ENCODE measurements at places on chromosomes 12 and 14.

DNA sequence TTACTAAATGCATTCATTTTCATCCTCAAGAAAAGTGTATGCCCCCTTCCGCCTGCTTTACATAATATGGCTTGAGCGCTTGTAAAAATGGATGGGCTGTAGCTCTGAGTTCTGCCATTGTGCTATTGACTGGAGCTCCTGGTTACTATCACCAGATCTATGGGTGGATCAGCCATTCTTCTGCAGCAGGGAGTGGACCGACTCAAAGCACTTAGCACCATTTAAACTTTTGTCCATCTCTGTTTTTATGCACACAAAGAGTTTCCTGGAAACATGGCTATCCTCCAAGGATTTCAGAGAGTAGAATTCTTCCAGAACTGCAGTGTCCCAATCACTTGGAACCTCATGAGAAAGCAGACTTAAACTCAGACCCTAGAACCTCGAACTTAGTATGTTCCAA lies 4.5 kb upstream of the NUMB start:
- no peak for DNase-seq

- no peak for DNase-seq
These were observed 2.6 kb upstream of the WNT10B start for GRCh38 chr12:48973941-48974673.

GRCh38 chr14:92582706-92583452 lies 69.3 kb downstream of the RIN3 start:
- DNase-seq = no peak

DNA sequence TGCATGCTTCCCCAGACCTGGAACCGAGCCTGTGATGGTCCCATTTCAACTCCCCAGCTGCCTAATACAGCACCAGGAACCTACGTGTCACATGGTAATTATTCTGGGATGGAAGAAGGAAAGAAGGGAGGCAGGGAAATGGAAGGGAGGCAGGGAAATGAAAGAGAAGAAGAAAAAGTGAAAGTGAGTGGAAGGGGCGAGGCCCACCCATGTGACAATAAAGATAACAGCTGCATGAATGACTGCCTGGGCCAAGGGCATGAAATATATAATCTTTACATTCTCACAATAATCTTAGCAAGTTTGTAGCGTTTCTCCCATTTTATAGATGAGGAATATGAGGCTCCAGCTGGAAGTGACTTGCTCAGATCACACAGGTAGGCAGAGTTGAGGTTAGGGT lies 245.0 kb upstream of the PWP1 start:
- no peak for DNase-seq

GRCh38 chr12:87254381-87255030 lies 774.7 kb downstream of the C12orf50 start:
- no peak for DNase-seq

DNA sequence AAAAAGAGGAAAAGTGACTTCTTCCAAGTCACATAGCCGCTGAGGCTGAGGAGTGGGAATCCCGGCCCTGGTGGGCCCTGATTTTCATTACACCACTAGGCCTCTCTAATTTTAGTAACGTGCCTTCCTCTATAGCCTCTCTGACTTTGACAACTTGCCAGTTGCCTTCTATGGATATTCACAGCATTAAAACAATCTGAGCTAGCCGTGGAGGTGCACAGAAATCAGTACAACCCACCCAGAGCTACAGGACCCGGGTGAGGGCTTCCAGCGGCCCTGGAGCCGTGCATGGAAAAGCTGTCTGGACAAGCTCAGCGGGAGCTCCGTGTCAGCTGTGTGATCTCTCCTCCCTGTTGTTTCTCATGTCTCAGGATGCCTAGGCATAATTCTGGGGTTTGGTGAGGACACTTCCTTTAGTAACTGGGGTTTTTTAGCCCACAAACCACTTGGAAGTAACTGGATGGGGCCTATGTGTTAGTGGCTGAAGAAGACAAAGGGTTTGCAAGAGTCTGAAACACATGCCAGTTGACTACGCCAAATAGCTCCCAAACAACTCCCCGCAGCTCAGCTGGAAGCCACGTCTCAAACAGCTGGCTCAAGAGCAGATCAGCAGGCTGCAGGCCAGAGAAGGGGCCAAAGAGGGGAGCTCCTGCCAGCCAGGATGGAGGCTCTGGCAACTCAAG lies 53.0 kb downstream of the SSH1 start:
- DNase-seq = no peak

DNA sequence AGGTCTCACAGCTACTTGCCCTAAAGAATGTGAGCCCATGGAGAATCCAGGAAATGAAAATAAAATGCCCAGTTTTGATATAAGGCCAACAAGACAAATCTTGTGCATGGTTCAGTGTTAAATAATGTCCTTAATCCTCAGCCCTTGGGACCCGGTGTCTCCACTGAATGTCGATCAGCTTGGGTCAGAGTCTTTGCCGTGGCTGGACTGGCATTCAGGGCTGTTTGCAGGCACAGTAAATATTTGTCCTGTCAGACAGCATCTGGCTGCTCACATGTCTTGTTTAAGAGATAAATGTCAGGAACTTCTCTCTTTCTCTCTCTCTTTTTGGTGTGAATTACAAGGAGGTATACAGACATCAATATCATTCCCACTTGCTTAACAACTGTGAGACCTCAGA lies 452.5 kb downstream of the FUT8 start:
- no peak for DNase-seq

GRCh38 chr14:26730929-26731618 lies 133.2 kb upstream of the NOVA1 start:
- no peak for DNase-seq

GRCh38 chr12:16238661-16239060 lies 38.8 kb downstream of the SLC15A5 start:
- DNase-seq = no peak

DNA sequence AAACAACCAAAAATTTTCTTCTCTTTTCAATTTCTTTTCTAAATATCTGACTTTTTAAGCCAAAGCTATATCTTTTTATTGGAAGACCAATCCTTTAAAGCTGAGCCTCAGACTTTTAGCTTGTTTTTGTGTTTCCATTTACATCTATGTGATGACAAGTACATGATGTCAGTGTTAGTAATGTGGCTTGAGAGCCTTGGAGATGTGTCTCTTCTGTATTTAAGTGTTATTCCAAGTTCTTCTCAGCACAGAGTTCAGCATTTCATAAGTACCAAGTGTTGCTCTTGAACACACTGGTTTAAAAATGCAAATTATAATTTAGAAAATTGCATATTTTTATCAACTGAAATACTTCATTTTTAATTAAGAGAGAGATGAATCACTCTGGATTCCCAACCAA lies 948.9 kb upstream of the FLRT2 start:
- no peak for DNase-seq

DNA sequence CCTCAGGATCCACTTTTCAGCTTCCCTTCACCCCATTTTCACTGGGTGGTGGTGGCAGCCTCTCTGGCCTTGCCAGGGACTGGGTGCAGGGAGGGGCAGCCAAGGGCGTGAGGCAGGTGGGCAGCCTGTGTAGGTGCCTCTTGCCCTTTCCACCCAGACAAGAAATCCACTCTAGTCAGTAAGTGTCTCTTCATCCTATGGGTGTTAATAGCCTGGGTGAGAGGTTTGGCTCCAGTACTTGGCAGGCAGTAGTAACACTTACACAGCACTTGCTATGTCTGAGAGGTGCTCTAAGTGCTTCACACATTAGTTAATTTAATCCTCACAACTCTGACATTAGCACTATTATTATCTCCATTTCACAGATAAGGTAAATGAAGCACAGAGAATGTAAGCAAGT lies 171.9 kb downstream of the EMP1 start:
- no peak for DNase-seq

- no peak for DNase-seq
These were observed 52.0 kb upstream of the CRY1 start for GRCh38 chr12:107145397-107145796.

GRCh38 chr12:114096461-114096860 lies 130.3 kb upstream of the RBM19 start:
- no peak for DNase-seq

GRCh38 chr14:68943107-68943506 lies 36.0 kb downstream of the ACTN1 start:
- DNase-seq = no peak

- DNase-seq = no peak
These were observed 78.9 kb upstream of the GZMB start for GRCh38 chr14:24712909-24713308.

DNA sequence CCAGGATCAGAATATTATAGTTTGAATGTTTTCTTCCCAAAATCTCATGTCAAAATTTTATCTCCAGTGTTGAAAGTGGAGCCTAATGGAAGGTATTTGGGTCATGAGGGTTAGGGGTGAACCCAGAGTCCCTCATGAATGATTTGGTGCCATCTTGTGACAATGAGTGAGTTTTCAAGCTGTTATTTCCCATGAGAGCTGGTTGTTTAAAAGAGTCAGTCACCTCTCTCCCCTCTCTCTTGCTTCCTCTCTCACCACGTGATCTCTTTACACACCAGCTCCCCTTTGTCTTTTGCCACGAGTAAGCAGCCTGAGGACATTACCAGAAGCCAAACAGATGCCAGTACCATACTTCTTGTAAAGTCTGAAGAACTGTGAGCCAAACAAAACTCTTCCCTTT lies 561.6 kb downstream of the RERGL start:
- DNase-seq = no peak

DNA sequence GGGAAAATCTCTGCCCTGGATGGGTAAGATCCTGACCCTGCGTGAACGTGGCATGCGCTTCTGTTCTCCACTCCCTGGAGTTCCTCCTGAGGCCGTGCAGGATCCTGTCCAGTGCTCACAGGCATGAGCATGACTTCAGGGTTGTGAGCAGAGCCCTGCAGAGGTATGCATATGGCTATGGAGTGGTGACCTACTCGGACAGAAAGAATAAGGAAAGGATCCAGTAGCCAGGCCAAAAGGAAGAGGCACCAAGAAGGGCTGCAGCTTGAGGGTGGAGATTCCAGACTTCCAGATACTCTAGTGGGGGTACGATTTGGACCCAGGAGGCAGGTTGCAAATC lies 20.8 kb upstream of the CD27 start:
- no peak for DNase-seq

- no peak for DNase-seq
These were observed 29.4 kb upstream of the KCNA5 start for GRCh38 chr12:5014269-5014668.

- DNase-seq = no peak
These were observed 16.0 kb downstream of the PDE1B start for GRCh38 chr12:54565310-54565985.
